Thoracic aorta (tissue), 2 donors: ENCODE measurements at places on chromosomes 7 and 10.

DNA sequence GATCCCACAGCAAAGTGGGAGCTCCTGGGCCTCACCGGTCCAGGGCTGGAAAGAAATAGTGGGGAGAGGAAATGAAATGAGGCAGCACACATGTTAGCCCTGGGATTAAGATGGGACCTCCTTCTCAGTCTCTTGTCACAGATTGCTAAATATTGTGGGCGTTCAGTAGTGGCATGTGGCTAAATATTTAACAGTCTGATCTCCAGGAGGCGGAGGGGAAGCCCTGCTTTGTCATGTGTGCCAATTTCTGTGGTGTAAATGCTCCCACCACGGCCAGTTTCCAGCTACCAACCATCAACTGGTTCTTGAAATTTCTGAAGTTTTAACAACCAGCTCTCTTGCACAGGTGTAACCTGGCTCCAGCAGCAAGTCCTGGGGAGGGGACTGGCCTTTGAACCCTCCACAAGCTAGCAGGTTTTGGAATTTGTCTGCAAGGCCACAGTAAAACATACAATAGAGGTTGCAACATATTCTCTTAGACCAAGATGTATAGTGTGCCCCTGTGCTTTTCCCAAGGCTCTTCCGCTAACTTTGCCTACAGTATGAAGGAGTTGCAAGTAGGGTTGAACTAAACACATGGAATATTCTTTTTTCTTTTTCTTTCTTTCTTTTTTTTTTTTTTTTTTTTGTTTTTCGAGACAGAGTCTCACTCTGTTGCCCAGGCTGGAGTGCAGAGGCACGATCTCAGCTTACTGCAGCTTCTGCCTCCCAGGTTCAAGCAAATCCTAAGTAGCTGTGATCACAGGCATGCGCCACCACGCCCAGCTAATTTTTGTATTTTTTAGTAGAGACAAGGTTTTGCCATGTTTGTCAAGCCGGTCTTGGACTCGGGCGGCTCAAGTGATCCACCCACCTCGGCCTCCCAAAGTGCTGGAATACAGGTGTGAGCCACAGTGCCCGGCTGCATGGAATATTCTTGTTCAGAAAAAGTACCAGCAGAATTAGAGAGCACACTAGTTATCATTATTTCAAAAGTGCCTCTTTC is 103.1 kb upstream of the PCBD1 start:
- DNase-seq = no peak
- no peaks in the 10 kb centered on the region for H3K36me3 ChIP-seq
- H3K27me3 ChIP-seq = no peaks in the 10 kb centered on the region
- no peaks in the 10 kb centered on the region for H3K4me1 ChIP-seq
- H3K4me3 ChIP-seq = no peak overlapping the region

DNA sequence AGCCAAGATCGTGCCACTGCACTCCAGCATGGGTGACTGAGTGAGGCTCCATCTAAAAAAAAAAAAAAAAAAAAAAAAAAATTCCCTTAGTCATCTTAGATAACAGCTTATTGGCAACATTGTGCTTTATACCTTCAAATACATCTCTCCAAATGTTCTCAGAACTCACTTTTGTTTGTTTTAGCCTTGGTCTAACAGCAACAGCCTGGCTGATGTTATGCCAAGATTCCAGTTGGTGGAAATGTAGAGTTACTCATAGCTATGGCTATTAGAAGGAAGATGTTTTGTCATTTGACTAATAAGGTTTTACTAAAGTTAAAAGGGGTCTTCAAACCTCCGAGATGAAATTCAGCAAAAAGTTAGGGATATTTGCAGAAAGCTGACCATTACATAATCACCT is 481.4 kb downstream of the NEBL start:
- peaks cover 17% of the 10 kb centered on the region for H3K4me1 ChIP-seq
- no peak overlapping the region for H3K4me3 ChIP-seq
- no peaks in the 10 kb centered on the region for H3K27me3 ChIP-seq
- peak; percentile 5 for DNase-seq

DNA sequence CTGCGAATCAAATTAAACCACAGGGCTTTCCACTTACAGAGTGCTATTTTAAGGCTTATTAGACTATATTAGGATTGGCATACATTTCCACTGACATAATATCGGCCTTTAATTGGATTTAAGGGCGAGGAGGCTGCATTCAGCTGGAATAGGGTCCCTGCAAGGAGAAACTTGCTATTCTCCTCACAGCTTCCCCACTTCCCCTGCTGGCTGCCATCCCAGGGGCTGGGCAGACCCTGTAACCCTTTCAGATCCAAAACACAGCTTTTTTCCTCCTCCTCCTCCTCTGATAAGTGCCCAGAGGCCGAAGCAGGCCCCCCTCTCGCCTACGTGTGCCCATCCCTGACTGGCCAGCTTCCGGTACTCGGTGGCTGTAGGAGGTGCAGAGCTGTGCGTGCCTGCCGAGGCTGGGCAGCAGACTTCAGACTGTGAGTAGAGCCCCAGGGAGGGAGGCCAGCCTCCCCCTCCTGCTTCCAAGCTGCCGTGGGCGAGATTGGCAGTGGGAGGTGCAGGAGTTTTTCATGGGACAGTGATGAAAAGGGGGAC is 224.2 kb downstream of the PLXNA4 start:
- H3K4me1 ChIP-seq = peaks cover 34% of the 10 kb centered on the region
- H3K27ac ChIP-seq = peak overlapping the region; percentile 76
- H3K27me3 ChIP-seq = no peaks in the 10 kb centered on the region
- peak; percentile 13 for DNase-seq

GRCh38 chr10:132421847-132422751 is 25.1 kb downstream of the PWWP2B start:
- peak overlapping the region; percentile 58 for H3K4me3 ChIP-seq
- H3K27ac ChIP-seq = peak overlapping the region; percentile 96
- no peaks in the 10 kb centered on the region for H3K27me3 ChIP-seq
- peaks cover 39% of the 10 kb centered on the region for H3K4me1 ChIP-seq

DNA sequence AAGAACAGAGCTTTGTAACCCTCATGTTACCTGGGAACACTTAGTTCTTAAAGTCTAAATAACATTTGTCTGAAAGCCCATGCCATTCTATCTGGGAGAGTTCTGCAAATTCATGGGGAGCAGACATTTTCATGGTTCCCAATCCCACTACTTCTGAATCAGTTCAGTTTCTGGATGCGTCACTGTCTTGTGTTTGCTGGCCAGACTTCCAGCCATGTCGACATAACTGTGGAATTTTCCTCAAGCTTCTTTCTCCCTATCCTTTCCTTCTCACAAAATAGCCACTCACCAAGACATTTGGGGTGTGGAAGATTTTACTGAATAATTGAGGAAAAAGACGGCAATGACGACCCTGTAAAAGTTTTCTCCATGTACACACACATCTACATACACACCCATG is 272.5 kb downstream of the NEBL start:
- peaks cover 18% of the 10 kb centered on the region for H3K4me1 ChIP-seq
- no peak overlapping the region for H3K4me3 ChIP-seq
- no peak overlapping the region for H3K27ac ChIP-seq
- H3K36me3 ChIP-seq = no peaks in the 10 kb centered on the region
- no peaks in the 10 kb centered on the region for H3K27me3 ChIP-seq
